ENCODE measurements at places on chromosomes 6 and 20. TPM values are rescaled to one million over a fixed set of nuclear protein-coding genes. Genes with fewer than 3 reads are reported as not detected.

ISM1 gene
- 0.43 TPM for total RNA-seq

CFAP61 gene
- 0.47 TPM for total RNA-seq

SAMD5 gene
- total RNA-seq = 0.84 TPM

COL9A3 gene
- total RNA-seq = 0.54 TPM

ADA gene
- 57.8 TPM for total RNA-seq

CCN6 gene
- not detected for total RNA-seq

EYA2 gene
- 3.3 TPM for total RNA-seq

KIFC1 gene
- total RNA-seq = 47.9 TPM

SPACA1 gene
- total RNA-seq = not detected

WFDC5 gene
- not detected for total RNA-seq

ULBP2 gene
- total RNA-seq = 4.0 TPM

IL20RA gene
- 0.02 TPM for total RNA-seq

POU5F1 gene
- total RNA-seq = 5.3 TPM

Data from A549 treated with CORT108297 at 1 μM for 4 hours (cell line).